ENCODE measurements at places on chromosomes 5 and 9.

DNA sequence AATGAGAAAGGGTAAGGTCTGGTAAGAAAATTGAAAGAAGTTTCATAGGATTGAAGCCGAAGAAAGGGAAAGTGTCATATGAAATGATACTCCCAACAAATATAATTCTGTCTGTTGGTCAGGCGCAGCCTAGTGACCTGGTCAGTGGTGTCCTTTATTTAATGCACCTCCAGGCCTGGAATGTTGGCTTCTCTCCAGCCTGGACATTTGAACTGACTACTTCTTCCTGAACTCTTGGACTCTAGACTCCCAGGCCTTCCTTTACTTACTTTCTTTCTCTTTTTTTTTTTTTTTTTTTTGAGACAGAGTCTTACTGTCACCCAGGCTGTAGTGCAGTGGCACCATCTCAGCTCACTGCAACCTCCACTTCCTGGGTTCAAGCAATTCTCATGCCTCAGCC lies 1381.5 kb upstream of the WWC1 start:
- DNase-seq = no peak

DNA sequence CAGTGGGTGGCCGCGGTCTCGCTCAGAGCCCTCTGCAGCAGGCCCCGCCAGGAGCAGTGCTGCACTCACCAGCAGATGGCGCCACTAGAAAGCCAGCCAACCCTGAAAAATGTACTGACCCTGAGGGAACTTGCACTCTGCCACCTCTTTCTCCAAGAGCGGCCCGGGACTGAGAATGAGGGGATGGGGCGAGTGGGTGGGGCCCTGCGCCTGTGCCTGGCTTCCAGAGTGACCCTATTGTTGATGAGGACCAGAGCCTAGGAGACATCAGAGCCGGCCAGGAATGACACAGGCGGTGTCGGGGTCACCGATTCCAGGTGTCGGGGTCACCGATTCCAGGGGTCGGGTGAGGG lies 2.9 kb upstream of the IL17B start:
- DNase-seq = peak; percentile 58

- no peak for DNase-seq
These were observed 25.4 kb downstream of the BOD1 start for GRCh38 chr5:173591056-173591514.

DNA sequence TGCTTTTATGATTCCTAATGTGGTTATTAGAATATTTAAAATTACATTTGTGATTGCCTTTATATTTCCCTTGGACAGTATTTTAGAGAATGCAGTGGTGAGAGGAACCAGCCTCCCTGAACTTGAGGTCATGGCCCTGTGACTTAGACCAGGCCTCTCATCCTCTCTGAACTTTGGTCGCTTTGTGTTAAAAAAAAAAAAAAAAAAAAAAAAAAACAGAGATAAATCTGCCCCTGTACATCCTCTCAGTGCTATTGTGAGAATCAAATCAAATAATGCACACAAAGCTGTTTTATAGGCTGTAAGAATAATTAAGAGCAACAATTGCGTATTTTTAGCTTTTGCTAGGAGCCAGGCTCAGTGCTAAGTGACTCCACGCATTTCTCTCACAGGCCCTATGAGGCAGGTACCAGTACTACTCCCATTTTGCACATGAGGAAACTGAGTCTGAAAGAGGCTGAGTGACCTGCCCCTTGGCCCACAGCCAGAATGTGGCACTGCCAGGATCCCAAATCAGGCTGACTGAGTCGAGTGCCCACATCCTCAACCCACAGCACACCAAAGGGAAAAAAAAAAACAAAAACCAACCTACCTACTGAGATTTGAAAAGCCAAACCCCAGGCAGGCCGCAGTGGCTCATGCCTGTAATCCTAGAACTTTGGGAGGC lies 110.3 kb upstream of the LARP1 start:
- DNase-seq = no peak

Measured in astrocyte of the spinal cord (primary cell).